ENCODE measurements at places on chromosomes 3 and 15. TPM values are rescaled to one million over a fixed set of nuclear protein-coding genes. Genes with fewer than 3 reads are reported as not detected.

The ANKRD63 gene
- 1.1 TPM for total RNA-seq

The TMCO5A gene
- not detected for total RNA-seq

- no peak for DNase-seq
Measured at GRCh38 chr3:10935028-10935427, 57.5 kb upstream of the SLC6A1 start.

- no peak for DNase-seq
Measured at GRCh38 chr3:46356909-46357308, 3.0 kb downstream of the CCR2 start.

The RNF7 gene
- total RNA-seq: 42.3 TPM

The SLCO2A1 gene
- under 0.01 TPM for total RNA-seq

- DNase-seq: no peak
Measured at GRCh38 chr3:120615847-120616609, 19.9 kb downstream of the NDUFB4 start.

- no peak for DNase-seq
Measured at GRCh38 chr3:184737641-184738505, 26.0 kb upstream of the MAGEF1 start.

The PPM1M gene
- total RNA-seq: 11.6 TPM

DNA sequence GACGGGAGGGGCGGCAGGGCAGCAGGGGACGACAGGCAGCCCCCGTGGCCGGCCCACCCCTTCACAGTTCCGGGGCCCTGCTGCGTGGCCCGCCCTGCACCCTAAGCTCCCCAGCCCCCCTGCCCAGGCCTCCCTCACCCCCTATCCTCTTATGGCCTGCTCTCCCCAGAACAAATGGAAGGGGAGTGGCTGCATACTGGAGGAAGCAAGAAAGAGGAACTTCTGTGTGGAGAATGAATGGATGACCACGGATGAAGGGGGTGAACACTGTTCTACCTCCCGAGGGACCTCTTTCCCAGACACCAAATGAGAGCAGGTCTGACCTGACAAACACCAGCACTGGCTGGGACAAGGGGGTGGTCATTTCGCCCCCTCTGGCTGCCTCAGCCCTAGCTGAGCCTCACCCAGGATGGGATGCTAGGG is 25.0 kb downstream of the SEC61A1 start:
- no peak for DNase-seq

- no peak for DNase-seq
Measured at GRCh38 chr3:60755094-60755493, 496.2 kb downstream of the FHIT start.

The AP3B2 gene
- 0.54 TPM for total RNA-seq

GRCh38 chr3:126606001-126606400 is 47.3 kb upstream of the C3orf22 start:
- DNase-seq: no peak

The GOLGA8O gene
- total RNA-seq: 0.54 TPM

The PRSS50 gene
- total RNA-seq: under 0.01 TPM

- no peak for DNase-seq
Measured at GRCh38 chr15:56960116-56960515, 41.7 kb downstream of the TCF12 start.

GRCh38 chr3:149198611-149199010 is 23.0 kb downstream of the CP start:
- no peak for DNase-seq

DNA sequence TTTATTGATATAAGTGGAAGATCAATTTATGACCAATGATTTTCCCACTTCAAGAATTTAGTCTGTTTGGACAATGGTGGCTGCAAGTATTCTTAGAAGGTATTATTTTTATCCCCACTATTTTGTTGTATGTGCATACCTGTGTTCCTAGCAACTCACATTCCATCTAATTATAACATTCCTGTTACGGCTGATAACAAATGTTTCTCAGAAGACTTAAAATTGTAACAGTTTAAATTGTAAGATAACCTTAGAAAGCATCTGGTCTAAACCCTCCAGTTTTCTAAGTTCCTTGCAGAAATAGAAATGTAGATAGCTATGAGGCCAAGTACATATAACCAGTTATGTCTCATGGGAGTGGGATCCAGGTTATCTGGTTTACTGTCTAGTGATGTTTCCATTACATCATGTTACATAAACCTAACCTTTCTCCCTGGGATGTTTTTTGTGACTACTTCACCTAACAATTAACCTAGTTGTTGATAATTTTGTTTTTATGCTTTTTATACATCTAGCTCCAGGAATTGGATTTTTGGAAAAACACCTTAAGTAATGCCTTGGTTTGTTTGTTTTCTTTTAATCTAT is 11.1 kb upstream of the MFN1 start:
- no peak for DNase-seq

The ECE2 gene
- not detected for total RNA-seq

- DNase-seq: no peak
Measured at GRCh38 chr3:85821130-85821756, 862.5 kb downstream of the CADM2 start.

DNA sequence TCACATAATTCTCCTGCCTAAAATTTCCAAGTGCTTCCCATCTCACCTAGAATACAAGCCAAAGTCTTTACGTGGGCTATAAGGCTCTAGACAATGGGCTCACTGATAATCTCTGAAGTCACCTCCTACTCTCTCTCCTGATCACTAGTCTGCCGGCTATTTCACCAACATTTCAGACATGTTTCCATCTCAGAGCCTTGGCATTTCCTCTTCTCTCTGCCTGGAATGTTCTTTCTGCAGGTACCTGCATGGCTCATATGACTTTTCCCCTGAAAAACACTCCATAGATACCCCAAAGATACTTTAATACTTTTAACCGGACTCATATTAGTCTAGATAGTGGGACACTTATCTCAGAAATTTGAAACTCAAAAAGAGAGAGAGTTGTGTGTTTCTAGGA is 32.7 kb downstream of the CD200 start:
- DNase-seq: no peak

- no peak for DNase-seq
Measured at GRCh38 chr3:111919370-111920065, 59.3 kb upstream of the ABHD10 start.

The LRRC34 gene
- total RNA-seq: 6.7 TPM

The NISCH gene
- 70.6 TPM for total RNA-seq

- DNase-seq: no peak
Measured at GRCh38 chr3:124916837-124917409, 17.6 kb downstream of the MUC13 start.

The GOLGA8K gene
- total RNA-seq: 1.9 TPM

- DNase-seq: no peak
Measured at GRCh38 chr3:58106640-58107039, 98.4 kb downstream of the FLNB start.

DNA sequence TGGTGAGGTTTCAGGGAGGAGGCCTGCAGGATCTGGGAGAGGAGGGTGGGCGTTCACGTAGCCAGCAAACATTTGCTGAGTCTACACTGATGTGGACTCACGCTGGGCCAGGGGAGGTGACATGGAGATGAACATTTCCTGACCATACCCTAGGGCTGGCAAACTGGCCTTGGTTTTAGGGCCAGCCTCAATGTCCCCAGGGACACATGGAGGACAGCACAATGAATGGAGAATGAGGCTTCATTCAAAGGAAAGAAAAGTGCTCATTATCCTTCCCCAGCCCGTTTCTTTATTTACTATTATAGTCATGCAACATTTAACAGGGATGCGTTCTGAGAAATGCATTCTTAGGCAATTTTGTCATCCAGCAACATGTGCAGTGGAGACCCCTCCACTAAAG is 26.8 kb downstream of the ACAN start:
- DNase-seq: no peak

GRCh38 chr3:30843877-30844276 is 50.6 kb downstream of the GADL1 start:
- no peak for DNase-seq

The ATP10A gene
- 9.7 TPM for total RNA-seq

GRCh38 chr15:60297047-60297446 is 100.7 kb downstream of the ANXA2 start:
- DNase-seq: no peak

The DHFR2 gene
- total RNA-seq: 1.6 TPM

The SKOR1 gene
- 1.1 TPM for total RNA-seq

DNA sequence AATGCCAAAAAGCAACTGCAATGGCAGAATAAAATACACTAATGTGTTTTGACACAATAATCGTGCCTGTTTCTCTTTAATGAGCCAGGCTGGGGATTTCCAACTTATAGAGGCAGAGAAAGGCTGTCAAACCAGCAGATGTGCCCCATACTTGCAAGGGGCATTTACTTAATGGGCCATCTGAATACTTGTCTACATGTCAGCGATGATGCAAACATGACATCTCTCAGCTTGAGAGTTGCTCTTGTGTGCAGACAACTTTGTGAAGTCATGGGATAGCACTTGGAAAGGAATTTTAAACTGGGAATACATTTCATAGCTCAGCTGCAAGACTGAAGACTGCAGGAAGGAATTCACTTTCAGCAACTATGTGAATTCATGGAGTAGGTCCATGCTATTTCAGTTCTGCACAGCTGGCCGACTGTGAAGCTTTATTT is 127.4 kb upstream of the ADAMTS9 start:
- DNase-seq: no peak

GRCh38 chr3:194322678-194323211 is 28.4 kb downstream of the CPN2 start:
- peak; percentile 26 for DNase-seq

The MRAS gene
- total RNA-seq: 2.2 TPM

The COL6A5 gene
- 0.54 TPM for total RNA-seq

GRCh38 chr15:25596644-25597562 is 158.1 kb upstream of the UBE3A start:
- DNase-seq: no peak

The TGM4 gene
- total RNA-seq: not detected

The CCDC54 gene
- not detected for total RNA-seq

- no peak for DNase-seq
Measured at GRCh38 chr3:23623844-23624243, 181.9 kb upstream of the UBE2E1 start.

- DNase-seq: peak; percentile 72
Measured at GRCh38 chr15:58438956-58439355, 7.2 kb downstream of the LIPC start.

GRCh38 chr15:38688761-38689160 is 124.1 kb upstream of the RASGRP1 start:
- DNase-seq: no peak

- DNase-seq: no peak
Measured at GRCh38 chr3:17811646-17812045, 69.2 kb upstream of the TBC1D5 start.

DNA sequence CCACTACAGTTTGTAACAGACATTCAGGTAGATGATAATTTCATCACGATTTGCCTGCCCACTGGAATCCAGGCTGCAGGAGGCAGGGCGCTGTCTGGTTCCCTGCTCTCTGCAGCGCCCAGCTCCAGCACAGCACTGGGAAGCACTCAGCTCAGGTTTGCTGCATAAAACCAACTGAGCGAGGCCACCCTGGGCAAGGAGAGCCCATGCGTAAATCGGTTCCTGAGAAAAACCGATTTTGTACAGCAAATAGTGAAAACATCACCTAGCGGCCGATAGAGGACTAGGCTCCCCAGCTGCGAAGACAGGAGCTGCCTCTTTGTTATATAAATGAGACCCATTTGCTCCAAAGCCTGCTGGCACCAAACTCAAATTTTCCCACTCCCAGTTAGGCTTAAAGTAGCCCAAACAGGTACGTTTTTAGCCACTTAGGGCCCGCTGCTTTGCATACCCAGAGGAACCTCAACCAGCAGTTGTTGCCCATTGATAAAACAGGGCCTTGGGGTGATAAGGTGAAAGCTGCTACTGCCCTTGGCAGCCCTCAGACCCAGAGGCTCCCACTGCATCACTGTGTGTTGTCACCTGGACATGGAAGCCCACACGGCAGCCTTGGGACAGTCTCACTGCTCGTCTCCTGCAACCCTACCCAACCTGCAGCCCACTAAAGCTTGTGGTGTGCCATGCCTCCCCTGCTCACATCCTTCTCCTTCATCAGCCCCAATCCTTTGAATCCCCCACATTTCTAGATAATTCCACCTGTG is 47.5 kb downstream of the ALDH1L1 start:
- DNase-seq: no peak

- DNase-seq: no peak
Measured at GRCh38 chr3:58408906-58409305, 24.7 kb downstream of the PDHB start.

The TMEM202 gene
- not detected for total RNA-seq

DNA sequence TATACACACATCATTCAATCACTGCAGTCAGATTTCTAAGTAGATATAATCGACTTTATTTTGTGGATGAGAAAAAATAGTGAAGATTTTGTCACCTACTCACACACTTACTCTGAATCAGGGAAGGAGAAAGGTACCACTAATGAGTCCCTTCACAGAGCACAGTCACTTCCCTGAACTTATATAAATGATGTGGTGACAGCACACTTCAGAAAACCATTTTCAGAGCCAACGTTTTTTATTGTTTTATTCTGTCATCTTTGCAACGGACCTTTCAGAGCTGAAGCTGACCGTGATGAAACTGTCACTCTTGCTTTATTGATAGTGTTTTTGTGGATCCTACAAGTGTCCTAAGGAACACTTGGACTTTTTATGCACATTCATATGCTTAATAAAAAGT is 956.6 kb downstream of the SQOR start:
- no peak for DNase-seq

DNA sequence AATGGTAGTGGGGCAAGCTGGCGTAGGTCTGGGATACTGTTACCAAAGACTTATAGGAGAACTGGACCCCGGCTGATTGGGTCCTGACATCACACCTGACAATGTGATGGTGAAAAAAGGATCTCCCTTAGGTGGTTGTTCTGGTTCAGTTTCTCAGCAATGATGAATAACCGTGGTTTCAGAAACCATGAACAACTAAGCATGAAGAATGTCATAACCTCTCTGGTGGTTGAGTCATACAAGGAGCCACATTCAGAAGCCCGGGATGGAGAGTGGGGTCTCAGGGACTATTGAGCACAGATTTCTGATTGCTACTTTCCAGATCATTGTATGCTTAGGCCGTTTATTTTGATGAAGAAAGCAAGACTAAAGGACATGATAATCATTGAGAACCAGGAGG is 17.4 kb downstream of the GPR160 start:
- no peak for DNase-seq

DNA sequence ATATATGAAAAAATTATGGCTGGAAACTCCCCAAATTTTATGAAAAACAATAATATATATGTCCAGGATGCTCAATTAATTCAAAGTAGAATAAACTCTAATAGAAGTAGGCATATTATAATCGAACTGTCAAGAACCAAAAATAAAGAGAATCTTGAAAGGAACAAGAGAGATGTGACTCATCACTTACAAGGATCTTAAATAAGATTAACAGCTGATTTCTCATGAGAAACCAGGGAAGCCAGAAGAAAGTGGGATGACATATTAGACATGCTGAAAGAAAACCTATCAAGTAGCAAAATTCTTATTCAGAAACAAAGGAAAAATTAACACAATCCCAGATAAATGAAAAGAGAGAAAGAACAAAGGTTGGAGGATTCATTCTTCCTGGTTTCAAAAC is 66.8 kb downstream of the FAIM start:
- no peak for DNase-seq

DNA sequence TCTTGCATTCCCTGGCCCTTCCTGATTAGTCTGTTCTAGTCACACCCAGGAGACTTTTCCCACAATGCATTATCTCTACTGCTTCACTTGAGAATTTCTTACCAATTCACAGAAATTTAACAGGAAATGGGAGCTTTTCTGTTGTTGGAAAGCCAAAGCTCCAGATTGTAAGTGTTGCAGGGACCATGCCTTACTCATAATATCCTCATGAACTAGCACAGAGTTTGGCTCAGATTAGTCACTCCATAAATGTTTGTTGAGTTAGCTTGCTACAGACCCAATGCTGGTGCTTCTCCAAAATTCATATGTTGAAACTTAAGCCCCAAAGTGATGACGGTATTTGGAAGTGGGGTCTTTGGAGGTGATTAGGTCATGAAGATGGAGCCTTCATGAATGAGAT is 232.6 kb downstream of the GAP43 start:
- DNase-seq: no peak

Measured in hematopoietic multipotent progenitor cell (in vitro differentiated cells).